Inflammatory macrophage treated with lipopolysaccharide for 4 hours (primary cell): ENCODE measurements at places on chromosomes 6 and 20.

DNA sequence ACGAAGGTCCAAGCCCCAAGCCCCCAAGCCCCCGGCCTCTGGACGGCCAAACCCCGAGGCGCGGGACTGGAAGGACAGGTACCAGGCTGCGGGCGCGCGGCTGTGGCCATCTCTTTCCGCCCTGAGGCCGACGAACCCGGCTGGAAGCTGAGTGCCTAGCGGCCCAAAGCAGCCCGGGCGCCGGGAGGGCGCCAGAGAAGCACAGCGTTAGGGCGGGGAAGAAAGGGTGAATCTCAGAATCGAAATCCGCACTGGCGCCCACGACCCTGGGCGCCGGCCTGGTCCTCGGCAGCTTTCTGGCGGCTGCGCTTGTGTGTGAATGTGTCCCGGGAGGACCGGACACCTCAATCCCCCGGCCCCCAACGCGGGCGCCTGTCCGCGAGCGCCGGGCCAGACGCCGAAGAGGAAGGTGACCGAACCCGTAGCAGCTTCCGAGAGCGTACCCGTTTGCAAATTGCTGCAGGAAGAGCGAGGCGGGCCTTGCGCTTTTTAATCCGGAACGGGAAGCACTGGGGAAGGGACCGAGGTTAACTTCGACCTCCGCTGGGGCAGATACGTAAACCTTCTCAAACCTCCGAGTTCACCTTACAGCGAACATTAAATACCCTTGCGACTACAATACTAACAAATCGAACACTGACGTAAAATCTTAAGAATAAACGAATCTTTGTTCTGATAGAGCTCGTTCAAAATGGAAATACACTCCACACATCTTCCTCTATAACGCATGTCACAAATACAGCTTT is 2.9 kb downstream of the NRN1 start:
- peak; percentile 59 for DNase-seq

- no peak for DNase-seq
Measured at GRCh38 chr6:52132292-52132691, 44.9 kb upstream of the PKHD1 start.

DNA sequence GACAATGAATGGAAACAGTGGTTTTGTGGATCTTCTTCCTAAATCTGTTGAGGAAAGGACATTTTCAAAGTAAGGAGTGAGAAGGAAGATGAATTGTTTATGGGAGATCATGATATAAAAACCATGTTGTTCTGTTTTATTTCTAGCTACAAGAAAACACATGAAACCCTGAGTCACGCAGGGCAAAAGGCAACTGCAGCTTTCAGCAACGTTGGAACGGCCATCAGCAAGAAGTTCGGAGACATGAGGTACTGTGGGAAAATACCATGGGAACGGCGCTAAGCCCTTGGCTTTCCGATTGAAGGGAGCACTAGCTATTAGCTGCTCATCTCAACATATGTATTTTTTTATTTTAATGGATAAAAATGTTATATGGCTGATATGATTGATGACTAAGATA is 53.6 kb downstream of the HDDC2 start:
- DNase-seq: no peak

DNA sequence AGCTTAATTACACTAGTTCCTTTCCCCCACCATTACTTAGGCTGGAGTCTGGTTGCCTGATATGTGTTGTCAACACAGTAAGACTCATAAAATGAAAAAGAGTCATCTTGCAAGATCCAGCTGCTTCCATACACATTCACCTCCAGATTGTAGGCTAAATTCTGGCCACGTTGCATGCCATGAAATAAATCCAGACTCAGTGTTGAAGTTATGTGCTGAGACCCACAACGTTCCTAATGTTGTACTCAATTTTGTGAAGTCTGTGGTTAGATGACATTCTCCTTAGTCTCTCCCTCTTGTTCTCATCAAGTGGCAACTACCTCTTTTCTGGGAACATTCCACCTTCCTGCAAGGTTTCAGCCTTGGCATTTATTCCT is 212.3 kb downstream of the LMBRD1 start:
- no peak for DNase-seq

DNA sequence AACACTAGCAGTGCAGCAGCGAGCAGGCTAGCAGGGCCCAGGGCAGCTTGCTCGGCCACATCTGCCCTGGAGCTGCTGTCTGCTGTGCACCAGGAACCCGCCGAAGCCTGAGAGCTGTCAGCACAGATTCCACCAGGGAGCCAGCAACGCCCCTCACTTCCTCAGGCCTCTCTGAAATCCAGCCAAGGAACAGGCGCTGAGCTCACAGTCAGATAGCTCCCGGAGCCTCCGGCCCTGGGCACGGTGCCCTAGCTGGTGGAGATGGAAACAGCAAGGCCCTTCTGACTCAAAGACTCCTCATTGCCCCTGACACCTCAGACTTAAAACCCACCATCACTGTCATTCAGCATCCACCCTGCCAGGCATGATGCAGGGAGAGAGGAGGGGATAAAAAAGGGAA is 839.4 kb downstream of the MAFB start:
- DNase-seq: no peak

- DNase-seq: peak; percentile 81
Measured at GRCh38 chr20:4227085-4227821, 211.9 kb upstream of the RNF24 start.

GRCh38 chr6:75143191-75143590 is 62.7 kb downstream of the COL12A1 start:
- DNase-seq: no peak

DNA sequence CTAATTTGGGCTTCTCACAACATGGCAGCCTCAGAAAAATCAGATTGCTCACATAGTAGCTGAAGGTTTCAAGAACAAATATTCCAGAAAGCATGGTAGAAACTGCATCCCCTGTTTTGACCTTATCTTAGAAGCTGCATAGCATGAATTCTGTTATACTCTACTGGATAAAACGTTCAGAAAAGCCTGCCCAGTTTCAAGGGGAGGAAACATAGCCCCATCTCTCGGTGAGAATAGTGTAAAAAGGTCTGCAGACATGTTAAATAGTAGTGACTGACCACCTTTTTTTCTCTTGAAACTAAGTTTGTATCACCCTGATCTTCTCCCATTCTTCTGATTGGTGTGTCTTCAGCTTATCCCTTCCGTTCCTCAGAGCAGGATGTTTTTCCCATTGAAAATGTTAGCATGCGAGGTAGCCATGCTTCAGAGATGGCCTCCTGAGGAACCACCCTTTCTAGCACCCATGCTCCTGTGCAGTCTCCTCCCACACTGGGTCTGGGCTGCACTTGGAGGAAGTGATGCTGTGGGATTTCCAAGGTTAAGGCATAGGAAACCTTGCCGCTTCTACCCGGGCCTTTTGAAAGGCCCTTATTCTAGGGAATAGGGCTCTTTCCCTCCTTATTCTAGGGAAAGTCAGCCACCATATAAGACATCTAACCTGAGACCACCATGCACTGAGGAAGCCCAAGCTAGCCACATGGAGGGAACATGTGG is 50.1 kb downstream of the MARCKS start:
- peak; percentile 64 for DNase-seq

DNA sequence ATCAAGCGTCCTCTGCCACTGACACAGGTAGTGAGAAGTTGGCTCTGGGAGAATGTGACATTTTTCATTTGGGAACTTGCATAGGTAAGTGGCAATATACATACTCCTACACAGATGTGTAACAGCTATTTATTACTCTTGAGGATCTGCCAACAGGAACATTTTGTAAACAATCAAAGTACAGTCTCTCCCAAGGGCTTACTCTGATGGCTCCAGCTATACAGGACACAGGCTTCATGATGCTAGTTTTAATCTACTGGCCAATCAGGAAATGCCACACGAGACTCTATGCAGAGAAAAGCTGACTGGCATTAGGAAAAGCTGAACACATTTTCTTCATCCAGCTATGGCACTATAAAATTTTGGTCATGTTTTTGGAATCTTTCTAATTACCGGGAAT is 57.8 kb downstream of the POPDC3 start:
- no peak for DNase-seq

DNA sequence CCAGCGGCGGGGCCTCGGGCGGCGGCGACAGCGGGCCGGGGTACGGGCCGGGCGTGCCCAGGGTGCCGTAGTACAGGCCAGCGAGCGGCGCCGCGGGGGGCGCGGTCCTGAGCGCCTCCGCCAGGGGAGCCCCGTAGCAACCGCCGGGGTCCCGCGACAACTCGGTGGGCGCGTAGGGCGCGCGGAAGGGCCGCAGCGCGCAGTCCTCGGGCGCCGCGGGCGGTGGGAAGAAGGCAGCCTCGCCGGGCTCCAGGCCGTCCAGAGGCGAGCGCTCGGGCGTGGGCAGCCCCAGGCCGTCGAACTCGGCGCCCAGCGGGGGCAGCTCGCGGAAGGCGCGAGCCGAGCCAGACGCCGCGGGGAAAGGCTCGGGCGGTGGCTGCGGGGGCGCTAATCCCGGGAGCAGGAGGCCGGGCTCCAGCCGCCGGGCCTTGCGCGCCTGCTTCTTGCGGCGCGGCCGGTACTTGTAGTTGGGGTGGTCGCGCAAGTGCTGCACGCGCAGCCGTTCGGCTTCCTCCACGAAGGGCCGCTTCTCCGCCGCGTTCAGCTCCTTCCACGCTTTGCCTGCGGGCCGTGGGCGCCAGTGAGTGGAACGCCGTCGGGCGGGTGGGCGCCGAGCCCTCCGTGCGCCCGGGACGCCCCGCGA is 916 bp downstream of the SOX18 start:
- no peak for DNase-seq

DNA sequence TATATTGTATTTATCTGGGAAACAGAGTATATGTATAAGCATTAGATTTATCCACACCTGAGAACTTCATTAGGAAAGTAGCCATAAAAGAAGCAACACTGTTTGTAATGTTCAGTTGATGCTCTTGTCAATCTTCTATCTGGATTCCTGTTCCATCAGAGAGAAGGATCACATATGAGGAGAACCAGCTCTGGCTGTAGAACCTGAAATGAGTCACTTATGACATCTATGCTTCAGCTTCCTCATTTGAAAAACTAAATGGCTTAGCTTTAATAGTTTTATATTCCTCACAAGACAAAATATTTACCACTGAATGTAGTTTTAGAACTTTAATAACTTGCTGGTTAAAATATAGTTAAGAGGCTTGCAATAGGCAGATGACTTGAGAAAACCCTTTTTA is 144.7 kb downstream of the TASP1 start:
- peak; percentile 46 for DNase-seq

GRCh38 chr6:161487694-161488093 is 213.8 kb upstream of the AGPAT4 start:
- no peak for DNase-seq

DNA sequence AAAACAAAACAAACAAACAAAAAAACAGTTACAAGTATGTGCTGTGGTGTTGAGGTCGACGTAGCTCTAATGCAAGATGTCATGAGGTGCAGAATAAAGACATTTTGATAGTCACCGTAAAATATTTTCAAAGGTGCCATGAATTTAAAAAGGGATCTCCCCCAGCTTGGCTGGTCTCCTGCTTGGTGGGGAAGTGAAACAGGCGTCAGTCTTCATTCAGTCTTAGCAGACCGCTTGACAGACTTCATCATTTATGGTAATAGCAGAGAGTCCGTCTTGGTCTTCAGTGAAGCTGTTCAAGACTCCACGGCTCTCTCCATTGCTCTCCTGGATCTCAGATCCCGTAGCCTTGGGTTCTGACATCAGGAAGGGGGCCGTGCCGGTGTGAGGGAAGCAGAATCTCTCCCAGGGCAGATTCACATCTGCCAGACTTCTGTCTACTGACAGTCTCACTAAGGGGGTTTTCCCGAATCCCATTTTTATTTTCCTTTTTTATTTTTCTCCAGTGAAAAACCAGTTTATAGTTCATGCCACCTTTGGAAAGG is 1.6 kb downstream of the SLC24A3 start:
- peak; percentile 41 for DNase-seq

- no peak for DNase-seq
Measured at GRCh38 chr6:52523378-52524142, 53.3 kb downstream of the TRAM2 start.

- DNase-seq: peak; percentile 68
Measured at GRCh38 chr6:47414423-47415167, 63.0 kb upstream of the CD2AP start.

GRCh38 chr6:115665310-115665709 is 395.4 kb downstream of the FRK start:
- DNase-seq: no peak

- DNase-seq: no peak
Measured at GRCh38 chr6:35321091-35321490, 21.3 kb upstream of the PPARD start.

- DNase-seq: no peak
Measured at GRCh38 chr6:37551867-37552266, 52.2 kb upstream of the CCDC167 start.

DNA sequence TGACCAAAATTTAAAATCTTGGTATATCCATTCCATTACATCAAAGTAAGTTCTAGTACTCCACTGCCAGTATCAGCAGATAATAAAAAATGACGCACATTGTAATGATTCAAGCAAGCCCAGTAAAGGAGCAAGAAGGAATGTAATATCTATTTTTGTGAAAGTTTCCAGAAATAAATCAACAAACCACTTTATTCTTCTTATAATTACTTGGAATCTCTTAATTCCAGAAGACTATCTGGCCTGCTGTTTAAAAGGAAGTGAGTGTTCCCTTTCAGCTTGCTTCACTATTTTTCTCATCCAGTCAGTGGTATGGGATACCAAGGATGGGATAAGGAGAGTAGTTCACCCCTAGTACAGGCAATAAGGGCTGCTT is 42.2 kb upstream of the DSE start:
- DNase-seq: no peak

- no peak for DNase-seq
Measured at GRCh38 chr6:52508261-52508739, 68.6 kb downstream of the TRAM2 start.

DNA sequence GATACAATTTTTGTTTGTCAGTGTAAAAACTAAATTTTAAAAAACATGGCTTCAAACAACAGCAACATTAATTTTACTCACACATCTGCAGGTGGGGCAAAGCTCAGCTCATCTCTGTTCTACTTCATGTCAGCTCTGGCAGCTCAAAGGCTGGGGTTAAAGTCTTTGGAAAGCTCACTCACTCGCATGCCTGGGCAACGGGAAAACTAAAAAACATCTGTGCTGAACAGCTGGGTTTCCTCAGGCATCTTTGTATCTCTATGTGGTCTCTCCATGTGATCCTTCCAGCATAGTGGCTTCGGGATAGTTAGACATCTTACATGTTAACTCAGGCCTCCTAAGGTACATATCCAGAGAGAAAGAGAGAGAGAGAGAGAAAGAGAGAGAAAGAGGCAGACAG is 499.6 kb downstream of the RFPL4B start:
- DNase-seq: no peak
